Activated T-helper 1 cell treated with Interleukin-2 at 50 U/mL for 16 hours (primary cell): ENCODE measurements at places on chromosomes 12 and 14.

GRCh38 chr12:7001921-7002591 lies 16.2 kb downstream of the LPCAT3 start:
- DNase-seq: no peak

DNA sequence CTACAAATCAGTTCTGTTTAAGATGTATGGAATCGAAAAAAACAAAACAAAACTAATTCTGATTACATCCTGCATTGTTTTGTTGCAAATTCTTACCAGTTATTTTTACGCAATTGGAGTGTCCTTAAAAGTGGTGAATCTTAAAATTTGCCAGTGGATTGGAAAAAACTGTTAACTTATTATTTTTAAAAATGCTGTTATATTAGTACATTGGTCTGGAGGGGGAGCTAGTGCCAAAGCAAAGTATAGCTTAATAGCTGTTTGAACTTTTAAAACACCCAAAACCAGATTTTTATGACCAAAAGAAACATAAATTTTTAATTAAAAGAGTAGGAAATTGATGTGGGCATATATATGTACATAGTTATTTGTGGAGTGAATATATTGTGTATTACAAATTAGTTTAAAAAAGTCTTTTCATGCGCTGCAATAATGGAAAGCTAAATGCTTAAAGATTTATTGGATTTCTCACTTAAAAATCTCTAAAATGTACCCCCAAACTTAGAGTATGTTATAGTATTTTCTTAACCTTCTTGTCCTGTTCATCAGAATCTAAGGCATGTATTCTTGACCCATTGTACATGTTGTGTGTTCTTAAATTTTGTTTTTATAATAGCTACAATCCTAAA lies 2.5 kb downstream of the FUT8 start:
- DNase-seq: no peak

DNA sequence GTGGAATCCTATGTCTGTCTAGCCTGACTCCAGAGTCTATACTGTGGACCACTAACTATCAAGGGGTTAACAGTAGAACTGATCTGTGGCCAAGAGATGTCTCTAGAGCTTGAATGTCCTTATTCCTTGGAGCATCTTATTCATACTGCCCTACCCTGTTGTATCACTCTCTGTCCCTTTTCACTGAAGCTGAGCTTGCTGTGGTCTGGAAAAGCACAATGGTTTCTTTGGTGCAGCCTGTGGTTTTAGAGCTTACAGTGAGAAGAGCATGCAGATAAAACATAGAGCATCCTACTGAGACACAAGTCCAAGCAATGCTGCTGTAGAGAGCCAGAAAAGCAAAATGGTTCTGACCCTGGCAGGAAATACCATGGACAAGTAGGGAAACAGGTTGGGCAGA lies 367.0 kb upstream of the ATP2B1 start:
- DNase-seq: no peak

DNA sequence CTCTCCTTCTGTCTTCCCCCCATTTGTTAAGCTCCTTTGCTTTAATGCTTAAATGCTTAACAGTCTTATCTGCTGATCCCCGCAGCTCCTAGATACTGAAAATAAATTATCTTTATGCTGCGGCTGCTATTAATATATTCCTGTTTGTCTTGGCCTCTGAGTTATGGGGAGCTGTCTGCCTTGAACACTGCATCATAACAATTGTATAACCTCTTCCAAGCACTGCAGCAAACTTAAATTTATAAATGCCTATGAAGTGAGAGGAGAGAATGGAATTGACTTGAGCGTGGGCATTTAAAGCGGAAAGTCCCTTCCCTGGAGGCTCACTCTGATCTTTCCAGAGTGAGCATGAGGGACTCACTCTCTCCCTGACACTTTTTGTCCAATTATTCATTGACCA lies 23.1 kb upstream of the DCP1B start:
- no peak for DNase-seq

GRCh38 chr14:55005071-55005470 lies 21.8 kb downstream of the WDHD1 start:
- no peak for DNase-seq
